ENCODE measurements at places on chromosomes 3 and 15. TPM values are rescaled to one million over a fixed set of nuclear protein-coding genes. Genes with fewer than 3 reads are reported as not detected.

Gene TF
- total RNA-seq, result 22.9 TPM

Gene SLC24A5
- total RNA-seq, result not detected

Gene DNASE1L3
- 5.6 TPM for total RNA-seq

Gene AGBL1
- not detected for total RNA-seq

Gene FBXL22
- total RNA-seq, result 2.0 TPM

Gene TRIP4
- 11.8 TPM for total RNA-seq

Gene SV2B
- total RNA-seq, result 2.2 TPM

Gene NDN
- total RNA-seq, result 41.6 TPM

Gene GABRR3
- total RNA-seq, result not detected

Gene A4GNT
- not detected for total RNA-seq

Gene NANOGP8
- total RNA-seq, result 1.1 TPM

Gene ZNF385D
- 3.2 TPM for total RNA-seq

Gene CHDH
- total RNA-seq, result 27.9 TPM

Gene TGM5
- total RNA-seq, result 1.6 TPM

Gene RBMS3
- total RNA-seq, result 48.4 TPM

Gene GOLGA6L7
- not detected for total RNA-seq

Gene SYNPR
- not detected for total RNA-seq

Gene FMN1
- 50.7 TPM for total RNA-seq

Gene CCDC191
- 13.2 TPM for total RNA-seq

Gene COL7A1
- total RNA-seq, result 0.48 TPM
